Endodermal cell (in vitro differentiated cells): ENCODE measurements at places on chromosomes 6 and 20.

DNA sequence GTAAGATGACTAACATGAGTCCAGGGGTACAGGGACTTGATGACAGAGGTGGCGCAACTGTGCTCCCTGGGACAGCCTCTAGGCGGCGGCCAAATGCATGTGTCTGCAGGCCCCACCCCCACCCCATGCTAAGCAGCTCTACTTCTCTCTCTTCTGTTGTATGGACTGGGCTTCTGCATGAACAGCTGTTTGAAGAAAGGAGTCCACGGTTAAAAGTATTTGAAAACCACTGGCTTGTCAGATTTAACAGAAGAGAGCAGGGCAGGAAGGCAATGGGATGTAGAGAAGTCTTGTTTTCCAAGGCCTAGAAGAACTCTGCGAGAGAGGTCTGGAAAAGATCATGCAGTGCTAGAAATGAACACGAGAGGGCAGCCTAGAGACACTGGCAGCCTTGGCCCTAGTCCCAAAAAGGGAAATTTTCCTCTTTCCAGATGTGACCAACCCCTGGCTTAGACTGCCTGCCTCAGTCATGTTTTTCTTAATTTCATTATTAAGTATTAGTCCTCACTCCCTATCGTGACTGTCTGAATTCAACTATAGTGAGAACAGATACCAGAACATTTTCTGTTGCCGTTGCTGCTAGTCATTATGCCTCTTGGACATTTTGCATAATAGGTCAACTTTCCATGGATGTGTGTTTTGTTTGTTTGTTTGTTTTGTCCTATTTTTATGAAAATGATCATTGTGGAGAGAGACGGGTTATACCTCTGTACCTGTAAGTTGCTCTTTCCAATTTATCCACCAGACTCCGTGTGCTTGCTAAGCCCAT, 265.0 kb downstream of the ADGRG6 start:
- no peak overlapping the region for H3K27ac ChIP-seq
- H3K4me1 ChIP-seq: peaks cover 10% of the 10 kb centered on the region
- H3K27me3 ChIP-seq: no peaks in the 10 kb centered on the region
- no peaks in the 10 kb centered on the region for H3K36me3 ChIP-seq

GRCh38 chr6:41356825-41357224, 21.4 kb downstream of the NCR2 start:
- no peak overlapping the region for H3K27ac ChIP-seq
- no peaks in the 10 kb centered on the region for H3K36me3 ChIP-seq
- no peak overlapping the region for H3K4me3 ChIP-seq
- peaks cover 18% of the 10 kb centered on the region for H3K27me3 ChIP-seq
- H3K4me1 ChIP-seq: no peaks in the 10 kb centered on the region

DNA sequence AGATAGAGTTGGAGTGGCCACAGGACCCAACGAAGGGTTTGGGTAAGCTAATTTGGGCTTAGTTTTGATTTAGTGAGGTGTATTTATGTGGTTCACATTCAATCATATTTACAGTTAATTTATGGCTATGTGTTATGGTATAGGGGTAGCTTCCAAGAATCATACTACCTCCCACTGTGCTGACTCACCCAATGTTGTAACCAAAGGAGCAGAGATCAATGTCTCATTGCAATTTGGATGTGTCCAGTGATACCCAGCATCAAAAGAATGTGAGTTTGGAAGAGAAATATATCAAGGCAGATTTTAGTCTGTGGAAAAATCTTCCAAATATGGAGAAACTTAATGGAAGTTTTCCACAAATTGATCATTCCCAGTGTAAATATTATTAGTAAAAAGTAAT, 25.3 kb upstream of the SMIM8 start:
- no peak for DNase-seq
- no peaks in the 10 kb centered on the region for H3K4me1 ChIP-seq
- peaks cover 5% of the 10 kb centered on the region for H3K27me3 ChIP-seq

- H3K4me3 ChIP-seq: no peak overlapping the region
- no peaks in the 10 kb centered on the region for H3K4me1 ChIP-seq
- DNase-seq: no peak
- no peaks in the 10 kb centered on the region for H3K27me3 ChIP-seq
Measured at GRCh38 chr6:157264701-157265100, 58.6 kb downstream of the TMEM242 start.

- H3K4me1 ChIP-seq: peaks cover 4% of the 10 kb centered on the region
- no peak for DNase-seq
- no peak overlapping the region for H3K27ac ChIP-seq
- no peak overlapping the region for H3K4me3 ChIP-seq
Measured at GRCh38 chr6:154672086-154672485, 61.1 kb upstream of the SCAF8 start.

DNA sequence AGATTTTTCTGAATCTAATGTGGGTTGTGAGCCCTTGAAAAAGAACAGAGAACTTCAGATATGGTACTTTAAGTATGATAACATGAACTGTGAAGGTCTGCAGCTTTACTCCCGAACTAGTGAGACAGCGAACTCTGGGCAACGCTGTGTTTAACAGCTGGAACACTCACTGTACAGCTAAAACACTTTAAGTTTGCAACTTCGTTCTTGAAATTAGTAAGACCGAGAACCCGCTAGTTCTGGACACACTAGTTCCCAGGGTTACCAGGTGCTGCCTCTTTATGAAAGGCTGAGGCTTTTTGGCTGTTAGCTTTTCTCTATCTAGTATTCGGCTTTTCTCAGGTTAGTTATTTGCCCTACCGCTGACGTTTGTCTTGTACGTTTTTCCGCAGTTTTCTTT, 52.9 kb downstream of the RIOK1 start:
- no peaks in the 10 kb centered on the region for H3K27me3 ChIP-seq
- DNase-seq: no peak
- H3K27ac ChIP-seq: no peak overlapping the region
- no peak overlapping the region for H3K4me3 ChIP-seq
- no peaks in the 10 kb centered on the region for H3K4me1 ChIP-seq
- H3K36me3 ChIP-seq: no peaks in the 10 kb centered on the region

DNA sequence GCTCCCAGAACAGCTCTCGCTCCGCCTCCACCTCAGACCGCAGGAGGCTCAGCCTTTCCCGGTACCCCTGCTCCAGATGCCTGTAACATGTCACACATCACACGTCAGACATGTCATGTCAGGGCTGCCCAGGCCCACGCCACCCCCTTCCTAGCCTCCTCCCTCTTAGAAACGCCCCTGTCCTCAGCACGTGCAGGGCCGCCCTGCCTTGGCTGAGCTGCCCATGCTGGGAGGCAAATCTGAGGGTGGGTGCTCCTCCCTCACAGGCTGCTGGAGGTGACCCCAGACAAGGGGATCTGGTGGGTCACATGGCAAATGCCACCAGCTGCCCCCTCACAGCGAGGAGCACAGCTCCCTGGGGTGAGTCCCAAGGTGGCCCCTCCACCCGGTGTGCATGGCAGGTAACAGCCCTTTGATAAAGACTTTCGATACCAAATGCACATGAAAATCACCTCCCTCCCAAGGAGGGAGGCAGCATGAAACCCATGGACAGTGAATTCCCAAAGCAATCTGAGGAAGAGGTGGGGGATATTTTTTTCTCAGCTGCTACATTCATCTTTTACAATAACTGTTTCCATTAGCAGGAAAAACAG, 84.1 kb downstream of the GINS1 start:
- H3K4me1 ChIP-seq: no peaks in the 10 kb centered on the region
- no peak for DNase-seq
- H3K4me3 ChIP-seq: no peak overlapping the region

DNA sequence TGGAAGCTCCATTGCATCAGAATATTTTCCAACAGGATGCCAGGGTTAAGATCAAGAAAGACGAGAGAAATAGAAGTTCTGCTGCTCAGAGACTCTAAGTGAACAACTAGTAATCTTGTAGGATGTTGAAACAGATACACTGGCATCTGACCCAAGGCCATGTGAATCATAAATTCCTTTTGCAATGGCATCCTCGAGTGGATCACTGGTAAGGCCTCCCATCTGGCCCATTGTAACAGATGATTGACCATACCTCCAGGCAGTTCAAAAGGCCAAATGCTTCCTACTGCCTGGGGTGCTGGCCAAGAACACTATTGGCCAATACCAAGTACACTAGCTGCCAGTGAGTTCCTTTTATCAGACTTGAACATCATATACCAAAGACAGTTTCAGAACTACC, 9.9 kb upstream of the SLC17A3 start:
- no peaks in the 10 kb centered on the region for H3K36me3 ChIP-seq
- no peaks in the 10 kb centered on the region for H3K27me3 ChIP-seq
- no peaks in the 10 kb centered on the region for H3K4me1 ChIP-seq
- DNase-seq: no peak
- H3K4me3 ChIP-seq: no peak overlapping the region

DNA sequence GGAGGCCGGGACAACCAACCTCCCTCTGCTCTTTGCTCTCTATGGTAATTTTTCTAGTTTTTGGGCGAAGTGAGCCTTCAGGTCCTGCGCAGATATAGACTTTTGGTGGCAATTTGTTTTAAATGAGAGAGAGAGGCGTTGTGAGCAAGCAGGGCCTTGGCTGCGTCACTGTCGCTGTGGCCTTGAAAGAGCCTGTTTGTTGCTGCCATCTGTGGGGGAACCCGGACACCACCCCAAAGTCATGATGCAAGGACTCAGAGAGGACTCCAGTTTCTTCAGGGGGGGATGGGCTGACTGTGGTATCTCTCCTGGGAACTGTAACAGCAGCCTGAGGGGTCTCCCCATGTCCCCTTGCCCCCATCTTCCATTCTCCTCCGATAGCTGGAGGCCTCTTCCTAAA, 462.7 kb upstream of the SULF2 start:
- H3K4me3 ChIP-seq: no peak overlapping the region
- DNase-seq: no peak

GRCh38 chr6:1869308-1869707, 259.6 kb downstream of the FOXC1 start:
- H3K36me3 ChIP-seq: no peaks in the 10 kb centered on the region
- H3K27ac ChIP-seq: no peak overlapping the region
- no peaks in the 10 kb centered on the region for H3K27me3 ChIP-seq
- H3K4me1 ChIP-seq: peaks cover 28% of the 10 kb centered on the region
- DNase-seq: no peak
